Nephron progenitor cell (in vitro differentiated cells): ENCODE measurements at places on chromosomes 7 and 10.
A peak's percentile ranks its signal among the peaks of the same experiment; 100 is the strongest.

- peak; percentile 65 for DNase-seq
Observed at GRCh38 chr7:32204361-32205018, 134.3 kb upstream of the PDE1C start.

GRCh38 chr7:39978230-39978934 lies 28.3 kb downstream of the CDK13 start:
- no peak for DNase-seq

DNA sequence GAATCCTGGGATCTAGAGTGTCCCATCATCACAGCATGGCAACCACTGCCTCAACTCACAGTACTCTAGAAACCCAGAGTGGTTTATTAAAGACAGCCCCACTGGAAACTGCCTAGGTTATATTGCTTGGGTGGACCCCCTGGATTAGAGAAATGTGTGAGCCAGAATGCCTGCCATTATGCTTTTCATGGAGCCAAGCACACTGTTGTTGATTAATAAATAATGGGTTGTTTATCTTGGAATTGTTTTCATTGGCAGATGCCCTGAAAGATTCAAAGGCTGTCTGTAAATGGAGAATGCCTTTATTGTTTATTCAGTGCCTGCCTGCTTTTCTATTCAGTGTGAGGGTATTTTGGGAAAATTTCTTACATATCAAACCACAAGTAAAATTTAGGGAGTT lies 52.1 kb downstream of the GNAI1 start:
- no peak for DNase-seq

DNA sequence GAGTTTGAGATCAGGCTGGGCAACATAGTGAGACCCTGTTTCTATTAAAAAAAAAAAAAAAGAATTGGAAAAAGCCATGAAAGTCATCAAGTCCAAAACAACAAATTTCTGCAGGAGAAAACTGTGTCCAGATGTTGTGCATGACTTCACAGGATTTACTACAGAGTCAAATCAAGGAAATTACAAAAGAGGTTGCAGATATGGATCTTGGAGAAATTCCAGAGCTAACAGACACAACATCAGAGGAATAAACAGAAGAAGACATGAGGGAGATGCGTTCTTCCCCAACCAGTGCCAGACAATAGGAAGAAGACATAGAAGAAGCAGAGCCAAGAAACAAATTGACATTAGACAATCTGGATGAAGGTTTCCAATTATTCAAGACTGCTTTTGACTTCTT lies 24.3 kb upstream of the KCNIP2 start:
- DNase-seq, result no peak

GRCh38 chr10:60737242-60737641 lies 41.0 kb upstream of the CDK1 start:
- DNase-seq, result no peak
